Cortex of kidney (tissue), 1 donor: ENCODE measurements at places on chromosomes 7 and 10.

GRCh38 chr7:96285579-96285978 is 36.3 kb downstream of the SLC25A13 start:
- no peak for DNase-seq

DNA sequence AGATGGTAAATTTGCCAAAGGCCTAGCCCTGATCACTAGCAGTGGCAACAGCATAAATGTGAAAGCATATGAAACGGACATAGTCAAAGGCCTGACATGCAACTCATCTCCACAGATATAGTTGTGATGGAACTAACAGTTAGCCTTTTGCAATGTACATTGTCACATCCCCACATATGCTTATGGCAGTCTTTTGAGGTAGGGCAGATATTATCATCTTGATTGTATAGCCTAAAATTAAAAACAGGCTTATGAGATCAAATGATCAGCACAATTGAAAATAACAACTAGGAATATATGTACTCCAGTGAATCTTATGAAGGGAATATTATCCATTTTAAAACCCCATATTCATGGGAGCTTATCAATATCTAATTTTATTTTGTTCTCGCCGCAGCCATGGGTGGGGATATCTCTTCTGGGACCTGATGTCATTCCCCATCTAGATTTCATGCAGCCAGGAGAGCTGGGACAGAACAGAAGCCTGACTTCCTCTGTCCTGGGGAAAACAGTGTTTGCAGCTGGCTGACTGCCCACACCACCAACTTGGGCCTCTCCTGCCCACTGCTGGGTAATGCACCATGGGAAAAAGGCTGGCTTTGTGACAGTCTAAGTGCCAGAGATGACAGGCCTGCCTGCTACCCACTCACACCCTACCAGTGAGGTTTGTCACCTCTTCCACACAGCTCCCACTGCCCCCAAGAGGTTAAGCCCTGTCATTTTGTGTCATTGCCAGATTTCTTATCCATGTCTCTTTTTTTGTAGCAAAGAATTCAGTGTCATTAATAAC is 180.2 kb upstream of the FZD1 start:
- no peak for DNase-seq

DNA sequence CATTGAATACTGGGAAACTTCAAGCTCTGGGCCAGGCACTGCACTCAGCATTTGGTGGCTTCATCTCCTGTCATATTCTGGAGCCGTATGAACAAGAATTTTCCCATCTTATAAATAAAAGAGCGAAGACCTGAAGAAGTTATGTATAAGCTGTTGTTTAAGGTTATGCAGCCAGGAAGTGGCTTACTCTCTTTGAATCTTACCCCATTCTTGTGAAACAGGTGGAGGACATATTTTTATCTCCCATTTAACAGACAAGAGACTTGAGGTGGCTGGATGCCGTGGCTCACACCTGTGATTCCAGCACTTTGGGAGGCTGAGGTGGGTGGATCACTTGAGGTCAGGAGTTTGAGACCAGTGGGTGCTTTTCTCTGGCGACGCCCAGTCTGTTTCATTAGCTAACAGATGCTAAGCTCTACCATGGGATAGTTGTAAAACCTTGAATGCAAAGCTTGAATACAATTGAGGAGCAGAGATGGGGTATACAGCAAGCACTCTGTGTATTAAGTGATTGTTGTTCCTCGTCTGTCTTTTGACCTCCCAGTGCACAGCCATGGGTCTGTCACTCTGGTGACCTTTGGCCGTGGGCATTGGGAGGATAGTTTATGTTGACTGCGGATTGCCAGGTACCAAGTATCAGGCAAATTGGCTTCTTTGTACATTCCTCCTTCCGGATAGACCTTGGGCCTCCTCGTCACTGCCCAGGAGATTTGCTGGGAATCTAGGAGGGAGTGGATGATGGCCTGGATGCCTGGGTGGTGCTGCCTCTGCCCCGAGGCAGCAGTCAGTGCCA is 85.8 kb downstream of the GRK5 start:
- no peak for DNase-seq

DNA sequence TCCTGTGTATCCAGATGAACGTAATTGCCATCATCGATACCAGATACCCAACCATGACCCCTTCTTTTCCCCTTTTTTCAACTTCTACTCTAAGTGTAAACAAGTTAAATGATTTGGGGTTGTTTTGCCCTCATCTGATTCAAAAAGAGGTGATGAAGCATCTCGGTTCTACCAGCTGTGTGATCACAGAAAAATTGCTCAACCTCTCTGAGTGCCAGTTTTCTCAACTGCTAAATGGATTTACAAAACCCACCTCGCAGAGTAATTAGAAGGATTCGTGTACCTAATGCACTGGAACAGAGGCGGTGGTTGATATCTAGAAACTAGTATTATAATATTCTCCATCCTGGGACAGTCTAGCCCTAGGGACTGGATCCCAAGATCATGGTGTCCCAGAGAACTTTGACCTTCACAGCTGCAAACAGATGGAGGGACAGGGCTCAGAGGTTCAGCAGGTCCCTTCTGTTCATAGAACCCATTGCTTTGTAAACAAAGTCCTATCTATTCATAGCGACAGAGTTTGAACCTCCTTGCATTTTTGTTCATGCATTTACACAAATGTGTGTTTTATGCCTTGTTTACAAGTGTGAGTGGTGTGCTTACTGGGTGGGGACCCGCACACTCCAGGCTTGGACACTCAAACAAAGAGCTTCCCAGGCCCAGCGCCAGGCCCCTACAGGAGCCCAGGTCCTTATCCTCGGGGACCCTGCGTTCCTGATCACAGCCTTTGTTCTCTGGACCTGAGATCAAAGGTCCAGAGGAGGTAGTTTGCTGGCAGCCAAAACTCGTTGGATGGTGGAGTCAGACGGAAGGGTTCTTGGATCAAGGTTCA is 46.4 kb downstream of the CALML3 start:
- no peak for DNase-seq

DNA sequence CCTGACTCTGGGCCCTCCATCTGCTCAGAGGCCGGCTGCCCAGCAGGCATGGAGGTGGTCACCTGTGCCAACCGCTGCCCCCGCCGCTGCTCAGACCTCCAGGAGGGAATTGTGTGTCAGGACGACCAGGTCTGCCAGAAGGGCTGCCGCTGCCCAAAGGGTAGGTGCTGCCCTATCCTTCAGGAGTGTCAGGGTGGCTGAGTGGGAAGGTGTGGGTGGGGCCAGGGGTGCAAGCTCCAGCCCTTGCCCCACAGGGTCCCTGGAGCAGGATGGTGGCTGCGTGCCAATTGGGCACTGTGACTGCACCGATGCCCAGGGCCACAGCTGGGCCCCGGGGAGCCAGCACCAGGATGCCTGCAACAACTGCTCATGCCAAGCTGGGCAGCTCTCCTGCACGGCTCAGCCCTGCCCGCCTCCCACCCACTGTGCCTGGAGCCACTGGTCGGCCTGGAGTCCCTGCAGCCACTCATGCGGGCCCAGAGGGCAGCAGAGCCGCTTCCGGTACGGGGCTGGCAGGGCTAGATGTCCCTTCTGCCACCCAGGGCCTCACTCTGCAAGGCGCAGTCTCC is 17.5 kb upstream of the ZNF862 start:
- no peak for DNase-seq

- DNase-seq, result no peak
Measured at GRCh38 chr10:72622271-72622670, 3.6 kb downstream of the MICU1 start.

- no peak for DNase-seq
Measured at GRCh38 chr7:69403169-69403568, 195.1 kb upstream of the AUTS2 start.

DNA sequence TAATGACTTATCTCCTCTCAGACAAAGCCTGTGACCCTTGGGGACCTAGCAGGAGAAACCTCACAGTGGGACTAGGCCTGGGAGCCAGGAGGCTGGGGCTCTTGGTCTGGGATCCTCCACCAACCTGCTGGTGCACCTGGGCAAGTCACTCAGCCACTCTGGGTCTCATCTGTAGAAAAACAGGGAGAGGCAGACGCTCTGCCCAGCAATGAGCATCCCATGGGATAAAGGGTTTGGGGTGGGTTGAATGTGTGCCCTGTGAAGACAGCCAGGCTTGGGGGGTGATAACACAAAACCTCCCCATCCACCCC is 81.6 kb downstream of the ZMIZ1 start:
- DNase-seq, result no peak

DNA sequence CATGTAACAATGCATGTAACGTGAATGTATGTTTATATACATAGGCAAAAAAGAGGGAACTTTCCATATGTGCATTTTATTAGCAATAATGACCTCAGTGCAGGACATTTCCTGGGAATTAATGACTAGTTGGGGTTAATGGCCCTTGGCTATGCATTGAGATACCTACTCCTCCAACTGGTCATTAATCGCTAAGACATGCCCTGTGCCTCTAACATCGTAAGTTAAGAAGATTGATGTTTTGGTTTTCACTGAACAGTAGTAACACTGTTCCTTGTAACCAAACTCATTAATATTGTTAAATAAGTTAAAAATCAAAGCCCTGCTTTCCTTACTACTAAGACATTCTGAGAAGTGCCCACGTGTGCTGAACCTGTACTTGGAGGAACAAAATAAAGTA is 61.7 kb downstream of the SEMA3D start:
- no peak for DNase-seq
